GM03348 (cell line): ENCODE measurements at places on chromosomes 2 and 18.

- DNase-seq: no peak
Measured at GRCh38 chr2:19886261-19886660, 15.5 kb downstream of the TTC32 start.

GRCh38 chr2:169715379-169716237 lies 18.0 kb upstream of the KLHL23 start:
- DNase-seq: peak; percentile 32

GRCh38 chr2:71006955-71007799 lies 12.5 kb upstream of the TEX261 start:
- DNase-seq: peak; percentile 12

GRCh38 chr2:180873219-180873618 lies 107.2 kb upstream of the UBE2E3 start:
- DNase-seq: no peak

DNA sequence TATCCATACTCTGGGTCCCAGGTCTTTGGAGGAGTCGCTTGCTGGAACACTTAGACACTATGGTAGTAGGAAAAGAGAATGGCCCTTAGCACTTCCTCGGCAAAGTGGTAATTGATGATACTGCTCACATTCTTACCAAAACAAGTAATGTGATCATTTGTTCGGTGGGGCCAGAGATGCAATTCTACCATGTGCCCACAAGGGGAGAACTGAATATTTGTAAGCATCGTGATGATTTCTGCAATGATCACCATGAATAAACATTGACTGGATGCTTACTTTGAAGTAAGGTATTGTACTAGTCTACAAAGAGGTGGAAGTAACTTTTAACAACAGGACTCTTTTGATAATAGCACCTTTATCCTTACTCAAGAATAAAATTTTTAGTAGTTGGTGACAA lies 109.7 kb downstream of the CD8B2 start:
- DNase-seq: no peak

DNA sequence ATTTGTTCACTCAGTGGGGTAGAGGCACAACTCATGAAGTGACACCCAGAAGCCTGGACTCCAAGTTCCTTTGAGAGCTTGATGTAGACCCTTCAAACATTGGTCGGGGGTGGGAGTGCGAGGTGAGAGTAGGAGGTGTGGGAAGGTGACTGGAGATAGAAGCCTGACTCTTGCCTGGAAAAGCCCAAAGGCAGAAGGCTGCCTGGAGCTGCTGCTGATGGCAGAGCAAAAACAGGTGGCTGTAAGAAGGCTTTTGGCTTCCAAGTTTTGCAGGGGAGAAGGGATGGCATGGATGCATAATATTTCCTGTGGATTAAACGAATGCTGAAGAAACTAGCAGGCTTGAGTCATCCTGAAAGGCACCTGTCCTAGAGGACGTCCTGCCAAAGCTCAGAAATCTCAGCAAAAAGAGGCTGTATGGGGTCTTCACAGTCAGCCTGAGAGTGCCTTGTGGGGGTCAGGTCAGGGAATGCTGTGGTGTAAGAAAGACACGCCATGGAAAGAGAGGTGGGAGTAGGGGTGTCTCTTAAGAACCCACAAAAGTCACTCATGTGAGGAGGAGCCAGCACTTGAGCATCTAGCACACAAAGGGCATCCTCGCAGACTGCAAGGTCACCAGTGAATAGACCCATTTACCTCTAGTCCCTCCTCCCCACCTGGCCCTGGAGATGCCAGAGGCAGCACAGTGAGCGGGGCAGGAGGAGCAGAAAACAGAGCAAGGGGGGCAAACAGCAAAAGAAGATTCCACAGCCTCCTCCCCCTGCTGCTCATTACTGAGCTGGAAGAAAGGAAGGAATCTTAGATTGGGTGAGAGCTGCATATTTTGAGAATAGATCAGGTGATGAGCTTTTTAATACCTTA lies 37.5 kb downstream of the FASTKD2 start:
- no peak for DNase-seq
